Activated CD8-positive, alpha-beta memory T cell treated with anti-CD3 and anti-CD28 coated beads, Interleukin-2, amount 50 U/mL, for 48 hours (primary cell): ENCODE measurements at places on chromosomes 2 and 18.

DNA sequence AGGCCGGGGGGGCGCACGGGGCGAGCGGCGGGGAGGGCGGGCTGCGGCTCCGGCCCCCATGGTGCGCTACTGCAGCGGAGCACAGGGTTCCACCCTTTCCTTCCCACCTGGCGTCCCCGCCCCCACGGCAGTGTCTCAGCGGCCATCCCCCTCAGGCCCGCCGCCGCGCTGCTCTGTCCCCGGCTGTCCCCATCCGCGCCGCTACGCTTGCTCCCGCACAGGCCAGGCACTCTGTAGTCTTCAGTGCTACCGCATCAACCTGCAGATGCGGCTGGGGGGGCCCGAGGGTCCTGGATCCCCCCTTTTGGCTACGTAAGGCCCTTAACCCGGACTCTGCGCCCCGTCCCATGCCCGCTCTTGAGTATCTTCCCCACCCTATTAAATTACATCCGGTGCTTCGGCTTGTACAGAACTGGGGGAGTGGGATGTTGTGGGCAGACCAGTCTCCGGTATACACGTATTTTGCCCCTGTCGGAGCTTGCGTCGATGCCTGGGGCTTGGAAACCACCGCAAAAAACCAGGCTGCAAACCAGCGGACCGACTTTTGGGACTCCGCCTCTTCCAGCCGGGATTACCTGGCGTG is 598 bp upstream of the WBP1 start:
- DNase-seq = peak; percentile 91

DNA sequence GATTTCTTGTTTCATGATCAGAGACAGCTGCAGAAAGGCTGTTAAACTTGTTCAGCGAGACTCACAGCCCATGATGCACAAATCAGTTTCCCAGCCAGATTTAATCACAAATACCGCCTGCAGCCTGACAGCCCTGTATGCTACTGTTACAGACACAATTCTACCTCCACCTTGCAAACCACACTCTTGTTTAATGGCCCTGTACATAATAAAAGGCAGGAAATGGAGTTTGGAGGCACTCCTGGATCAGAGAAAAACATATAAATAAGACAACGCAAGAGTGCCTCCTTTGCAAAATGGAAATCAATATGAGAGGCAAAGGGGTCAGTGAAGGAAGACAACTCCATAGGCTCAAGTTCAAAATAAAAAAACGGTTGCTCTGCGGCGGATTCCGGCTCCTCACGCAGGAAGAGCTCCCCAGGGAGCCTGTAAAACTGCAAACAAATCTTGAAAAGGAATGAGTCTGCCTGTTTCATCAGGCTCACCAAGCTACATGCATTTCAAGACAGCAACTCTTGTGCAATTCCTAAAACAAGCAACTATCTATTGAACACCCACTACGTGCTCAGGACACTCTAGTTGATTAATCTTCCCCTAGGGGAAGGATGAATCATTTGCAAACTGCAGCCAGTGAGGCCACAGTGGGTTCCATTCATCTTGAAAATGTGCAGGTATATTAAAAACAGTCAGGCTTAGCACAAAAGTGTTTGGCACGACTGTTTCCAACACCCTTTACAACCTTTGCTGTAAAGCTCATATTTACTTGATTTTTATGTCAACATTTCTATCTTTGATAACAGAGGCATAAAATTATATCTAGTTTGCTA is 37.5 kb downstream of the TBC1D8 start:
- no peak for DNase-seq

GRCh38 chr2:83217854-83218253 is 1241.2 kb downstream of the SUCLG1 start:
- no peak for DNase-seq

DNA sequence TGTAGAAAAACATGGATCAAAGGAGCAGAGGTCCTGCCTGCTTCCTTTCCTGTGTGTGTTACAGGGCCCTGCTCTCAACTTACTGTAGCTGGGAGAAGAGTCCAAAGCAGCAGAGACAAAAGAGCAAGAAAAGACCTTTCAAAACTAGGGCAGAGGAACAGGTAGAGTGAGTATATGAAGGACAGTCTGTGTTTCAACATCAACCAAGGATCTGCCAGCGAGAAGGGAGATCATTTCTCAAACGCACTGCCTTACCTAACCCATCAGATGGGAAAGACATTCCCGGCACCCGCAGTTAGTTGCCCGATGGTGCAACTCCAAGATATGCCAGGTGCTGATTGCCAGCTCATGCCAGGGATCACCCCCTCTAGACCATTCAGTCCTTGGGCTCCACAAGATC is 41.7 kb downstream of the MREG start:
- no peak for DNase-seq

GRCh38 chr2:48685126-48685525 is 67.5 kb downstream of the GTF2A1L start:
- DNase-seq = no peak

DNA sequence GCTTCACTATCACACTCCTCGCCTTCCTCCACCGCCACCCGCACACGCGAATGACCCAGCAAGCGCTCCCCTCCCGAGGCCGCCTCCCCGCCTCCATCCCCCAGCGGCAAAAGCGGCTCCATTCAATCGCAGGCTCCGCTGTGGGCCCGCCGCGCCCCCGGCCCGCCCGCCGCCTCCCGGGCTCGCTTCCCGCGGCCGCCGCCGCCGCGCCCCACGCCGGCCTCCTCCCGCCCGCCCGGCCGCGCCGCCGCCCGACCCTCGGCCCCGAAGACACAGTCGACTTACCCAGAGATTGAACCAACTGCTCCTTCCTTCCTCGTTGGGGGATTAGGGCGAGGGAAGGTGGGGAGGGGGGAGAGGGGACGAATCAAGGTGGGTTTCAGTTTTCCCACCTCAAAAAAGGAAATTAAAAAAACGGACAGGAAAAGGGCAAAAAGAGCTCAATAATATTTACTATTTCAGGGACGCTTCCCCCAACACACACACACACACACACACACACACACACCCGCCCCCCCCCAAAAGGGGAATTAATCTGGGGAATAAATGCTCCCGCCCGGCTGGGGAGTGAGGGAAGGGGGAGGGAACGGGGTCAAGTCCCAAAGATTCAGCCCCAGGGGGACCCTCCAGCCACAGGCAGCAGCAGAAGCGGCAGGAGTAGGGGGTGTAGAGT is 743 bp downstream of the XPO1 start:
- peak; percentile 72 for DNase-seq

DNA sequence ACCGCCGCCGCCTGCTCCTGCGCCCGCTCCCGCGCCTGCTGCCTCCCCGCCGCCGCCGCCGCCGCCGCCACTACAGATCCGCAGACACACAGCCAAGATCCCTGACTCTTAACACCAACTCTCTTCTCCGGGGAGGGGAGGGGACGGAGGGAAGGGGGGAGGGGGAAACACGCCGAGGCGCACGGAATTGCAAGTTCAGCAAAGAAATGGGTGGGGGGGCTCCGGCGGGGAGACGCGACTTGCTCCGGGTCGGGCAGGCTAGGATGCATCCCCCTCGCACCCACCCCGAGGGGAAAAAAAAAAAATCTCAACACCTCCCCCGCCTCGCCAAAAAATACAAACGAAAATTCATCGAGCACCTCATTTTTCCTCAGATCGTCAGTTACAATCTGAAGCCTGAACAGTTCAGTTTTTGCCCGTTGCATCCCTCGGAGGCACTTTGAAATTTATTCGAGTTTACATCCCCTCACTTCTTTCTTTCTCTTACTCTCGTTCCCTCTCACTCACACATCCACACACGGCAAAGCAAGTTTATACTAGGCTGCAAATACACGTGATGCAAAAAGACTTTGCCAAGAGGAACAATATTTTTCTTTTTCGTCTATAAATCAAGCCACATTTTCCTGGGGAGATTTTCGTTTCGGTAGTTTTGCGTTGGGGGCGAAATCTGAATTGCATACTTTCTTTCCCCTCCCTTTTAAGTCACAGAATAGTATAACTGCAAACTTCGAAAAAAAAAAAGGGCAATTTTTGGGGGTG is at the start of gene TCF4:
TSS of gene TCF4 (minus strand) at position 82 of the 759 bp plus-strand sequence. CDS start 1,076 bp downstream, outside the sequence.
- peak; percentile 61 for DNase-seq

DNA sequence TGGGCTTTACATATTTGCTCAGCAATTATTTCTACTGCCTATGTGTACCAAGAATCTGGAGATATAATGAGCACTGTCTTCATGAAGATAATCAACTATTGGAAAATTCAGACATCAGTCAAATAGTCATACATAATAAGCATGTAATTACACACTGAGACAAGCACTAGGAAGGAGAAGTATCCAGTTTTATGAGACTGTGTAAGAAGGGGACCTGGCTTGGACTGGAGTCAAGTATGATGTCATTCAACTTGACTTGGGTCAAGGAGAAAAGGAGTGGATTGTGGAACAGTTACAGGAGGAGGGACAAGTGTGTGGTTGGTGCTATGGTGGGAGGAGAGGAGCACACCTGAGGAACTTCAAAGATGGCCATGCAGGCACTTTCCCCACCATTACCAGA is 419.8 kb upstream of the TRIB2 start:
- no peak for DNase-seq

DNA sequence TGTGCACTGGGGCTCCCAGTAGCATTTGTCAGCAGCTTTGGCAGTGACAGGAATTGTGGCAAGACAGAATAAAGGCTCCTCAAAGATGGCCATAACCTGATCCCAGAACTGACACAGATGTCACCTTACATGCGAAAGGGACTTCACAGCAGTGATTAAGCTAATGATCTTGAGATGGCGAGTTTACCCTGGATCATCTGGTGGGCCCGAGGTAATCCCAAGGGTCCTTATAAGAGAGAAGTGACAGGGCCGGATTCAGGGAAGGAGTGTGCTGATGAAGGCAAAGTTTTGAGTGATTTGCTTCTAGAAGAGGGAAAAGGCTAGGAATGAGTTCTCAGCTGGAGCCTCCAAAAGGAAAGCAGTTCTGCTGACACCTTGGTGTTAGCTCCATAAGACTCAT is 333.9 kb downstream of the LPIN1 start:
- no peak for DNase-seq

DNA sequence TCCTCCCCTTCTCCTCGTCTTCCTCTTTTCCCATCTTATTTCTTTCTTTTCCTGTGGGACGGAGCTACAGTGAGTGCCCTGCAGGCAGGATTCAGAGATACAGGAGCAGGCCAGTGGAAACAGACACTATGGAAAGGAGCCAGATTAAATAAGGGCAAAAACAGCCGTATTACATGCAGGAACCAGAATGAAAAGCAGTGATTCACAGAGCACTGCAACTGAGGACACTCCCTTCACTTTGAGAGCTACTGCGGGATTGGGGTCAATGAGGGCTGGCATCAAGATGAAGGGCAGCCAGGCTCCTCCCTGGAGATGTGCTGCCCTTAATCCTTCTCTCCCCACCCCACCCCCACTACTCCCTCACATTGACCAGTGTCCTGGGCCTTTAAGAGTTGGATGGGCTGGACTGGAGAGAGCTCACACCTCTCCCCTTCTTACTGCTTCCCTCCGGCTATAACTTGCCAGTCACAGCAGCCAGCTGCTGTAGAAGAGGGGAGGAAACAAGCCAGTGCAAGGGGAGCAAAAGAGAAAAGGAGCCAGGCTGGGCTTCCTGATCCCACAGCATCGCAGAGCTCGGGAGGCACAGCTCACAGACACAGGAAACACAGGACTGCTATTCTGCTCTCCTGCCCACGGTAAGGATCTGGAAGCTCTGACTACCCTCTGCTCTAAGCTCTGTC is at the start of gene PLCD4:
TSS of gene PLCD4 (plus strand) at position 464 of the 680 bp plus-strand sequence. CDS start 7,841 bp downstream, outside the sequence.
- DNase-seq = no peak

- DNase-seq = peak; percentile 75
Measured at GRCh38 chr2:96923810-96924774, 54.2 kb upstream of the SEMA4C start.

- DNase-seq = no peak
Measured at GRCh38 chr18:24227977-24228666, 89.3 kb downstream of the CABYR start.

- no peak for DNase-seq
Measured at GRCh38 chr2:41896186-41896846, 151.5 kb upstream of the PKDCC start.

GRCh38 chr2:126620302-126620701 is 35.7 kb upstream of the GYPC start:
- DNase-seq = no peak

DNA sequence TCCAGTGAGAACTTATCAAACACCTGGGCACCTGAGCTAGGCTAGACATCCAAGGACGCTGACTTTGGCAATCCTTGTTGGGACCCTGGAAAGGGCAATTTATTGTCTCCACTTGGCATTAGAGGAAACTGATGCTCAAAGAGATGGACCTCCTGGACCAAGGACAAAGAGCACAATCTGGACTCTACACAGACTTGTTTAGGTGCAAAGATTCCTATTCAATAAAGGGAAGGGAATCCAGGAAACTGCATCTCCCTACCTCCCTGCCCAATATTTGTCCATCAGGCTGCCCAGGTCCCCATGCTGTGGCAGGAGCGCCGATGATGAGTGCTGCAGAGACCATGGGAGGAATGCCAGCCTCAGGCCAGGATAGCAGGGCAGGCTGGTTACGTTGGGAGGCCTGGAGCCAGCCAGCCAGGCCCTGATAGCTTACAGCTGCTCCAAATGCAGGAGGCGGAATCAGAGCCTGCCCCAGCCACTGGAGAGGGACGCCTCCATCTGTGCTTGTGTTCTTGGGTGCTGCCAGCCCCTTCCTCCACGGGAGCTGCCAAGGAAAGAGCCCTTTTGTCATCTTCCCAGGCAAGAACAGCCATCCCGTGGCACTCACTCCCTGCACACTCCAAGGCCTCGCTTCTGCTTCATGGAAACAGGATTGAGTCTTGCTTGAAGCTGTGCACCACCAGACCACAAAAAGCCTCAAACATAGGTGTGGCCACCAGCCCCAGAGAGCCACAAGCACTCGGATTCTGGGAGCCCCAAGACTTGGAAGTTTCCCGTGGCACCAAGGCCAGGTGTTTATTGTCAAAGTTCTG is 60.0 kb downstream of the HS1BP3 start:
- DNase-seq = no peak

DNA sequence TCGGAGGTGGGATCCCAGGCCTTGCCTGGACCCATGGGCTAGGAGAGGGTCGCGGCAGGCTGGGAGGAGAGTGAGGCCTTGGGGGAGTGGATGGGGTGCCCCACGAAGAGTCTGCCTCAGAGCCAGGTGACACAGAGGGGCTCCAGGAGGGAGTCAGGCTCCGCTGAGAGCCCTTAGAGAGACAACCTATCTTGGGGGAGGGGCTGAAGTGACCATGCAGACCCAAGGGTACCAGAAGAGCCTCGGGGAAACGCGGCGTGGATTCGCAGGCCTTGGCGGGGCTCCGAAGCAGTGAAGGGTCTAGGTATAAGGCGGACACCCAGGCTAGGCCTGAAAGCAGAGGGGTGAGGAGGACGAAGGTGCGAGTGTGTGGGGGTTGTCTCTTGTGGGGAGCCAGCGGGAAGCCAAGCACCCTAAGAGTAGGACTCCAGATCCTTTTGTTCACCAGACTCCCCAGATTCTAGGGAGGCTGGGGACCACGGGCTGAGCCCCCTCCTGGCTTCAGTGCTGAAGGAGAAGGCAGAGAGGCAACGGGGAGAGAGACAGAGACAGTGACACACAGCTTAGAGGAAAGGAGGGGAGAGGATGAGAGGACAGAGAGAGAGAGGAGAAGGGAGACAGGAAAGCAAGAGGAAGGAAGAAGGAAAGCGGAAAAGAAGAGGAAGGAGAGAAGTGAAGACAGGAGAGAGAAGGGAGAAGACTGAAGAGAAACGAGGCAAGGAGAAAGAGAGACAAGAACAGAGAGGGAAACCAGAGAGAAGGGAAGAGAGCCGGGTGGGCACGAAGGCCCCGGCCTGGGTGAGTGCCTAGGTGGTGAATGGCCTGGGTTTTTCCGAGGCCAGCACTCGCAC is 1.1 kb upstream of the HOXD11 start:
- DNase-seq = peak; percentile 49

GRCh38 chr18:23981369-23981980 is 33.1 kb upstream of the TTC39C start:
- DNase-seq = no peak

- no peak for DNase-seq
Measured at GRCh38 chr2:164146441-164146840, 410.6 kb upstream of the FIGN start.
